ENCODE measurements at places on chromosomes 1 and 21.

- no peak for DNase-seq
Observed at GRCh38 chr1:170149241-170149640, 3.5 kb downstream of the NTMT2 start.

- DNase-seq, result no peak
Observed at GRCh38 chr1:116835161-116835560, 74.6 kb upstream of the PTGFRN start.

- no peak for DNase-seq
Observed at GRCh38 chr1:77413541-77414335, 131.9 kb downstream of the AK5 start.

DNA sequence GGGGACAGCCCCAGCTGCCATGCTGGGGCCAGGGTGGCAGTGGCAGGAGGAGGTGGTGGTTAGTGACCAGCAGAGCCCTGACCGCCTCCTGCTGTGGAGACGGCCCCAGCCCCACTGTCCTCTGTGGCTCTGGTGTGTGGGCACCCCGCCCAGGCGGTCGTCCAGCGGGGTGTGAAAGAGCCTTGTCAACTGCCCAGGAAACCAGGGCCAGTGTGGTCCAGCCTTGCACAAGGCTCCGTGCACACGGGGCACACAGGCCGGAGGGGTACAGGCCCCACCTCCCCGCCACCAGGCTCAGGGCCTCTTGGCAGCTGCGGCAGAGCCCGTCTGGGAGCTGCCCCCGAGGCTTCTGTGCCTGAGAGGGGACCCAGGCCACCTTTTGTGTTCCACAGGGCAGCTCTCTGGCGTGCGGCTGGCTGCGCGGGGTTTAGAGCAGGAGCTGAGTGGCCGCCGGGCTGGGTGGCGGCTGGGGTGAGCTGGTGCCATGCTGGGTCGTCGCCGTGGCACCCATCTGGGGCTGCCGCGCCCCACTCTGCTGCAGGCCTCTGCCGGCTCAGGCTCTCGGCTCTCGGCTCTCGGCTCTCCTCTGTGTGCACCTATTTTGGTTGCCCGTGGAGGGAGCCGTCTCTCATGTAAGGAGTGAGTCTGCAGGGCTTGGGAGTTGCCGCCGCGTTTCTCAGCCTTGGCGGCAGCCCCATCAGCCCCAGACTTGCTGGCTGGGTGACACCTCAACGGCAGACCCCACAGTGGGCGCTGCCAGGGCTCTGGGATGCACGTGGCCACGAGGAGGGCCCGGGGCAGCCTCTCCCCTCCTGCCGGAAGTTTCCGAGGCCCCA is 36.1 kb downstream of the SLX9 start:
- no peak for DNase-seq

DNA sequence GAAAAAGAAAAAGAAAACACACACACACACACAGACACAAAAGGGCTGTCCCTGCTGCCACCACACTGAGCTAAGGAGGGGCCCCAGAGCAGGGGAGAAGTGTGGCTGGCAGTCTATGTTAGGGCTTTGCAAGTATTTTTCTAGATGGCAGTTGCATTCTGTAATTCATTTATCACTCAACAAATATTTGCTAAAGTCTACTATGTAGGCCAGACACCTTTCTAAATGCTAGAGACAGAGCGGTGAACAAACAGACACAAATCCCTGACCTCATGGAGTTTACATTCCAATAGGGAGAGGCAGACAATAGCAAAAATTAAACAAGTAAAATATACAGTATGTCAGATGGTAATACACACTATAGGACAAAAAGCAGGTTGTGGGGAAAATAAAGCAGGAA is 20.2 kb downstream of the WDR64 start:
- no peak for DNase-seq

DNA sequence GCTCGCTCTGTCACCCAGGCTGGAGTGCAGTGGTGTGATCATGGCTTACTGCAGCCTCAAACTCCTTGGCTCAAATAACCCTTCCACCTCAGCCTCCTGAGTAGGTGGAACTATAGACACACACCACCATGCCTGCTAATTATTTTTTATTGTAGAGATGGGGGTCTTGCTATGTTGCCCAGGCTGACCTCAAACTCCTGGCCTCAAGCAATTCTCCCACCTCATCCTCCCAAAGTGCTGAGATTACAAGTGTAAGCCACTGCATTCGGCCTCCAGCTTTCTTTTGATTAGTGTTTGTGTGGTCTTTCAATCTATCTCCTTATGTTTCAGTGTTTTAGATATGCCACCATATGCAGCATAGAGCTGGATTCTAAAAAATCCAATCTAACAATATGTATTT is 19.9 kb upstream of the CSF3R start:
- no peak for DNase-seq

DNA sequence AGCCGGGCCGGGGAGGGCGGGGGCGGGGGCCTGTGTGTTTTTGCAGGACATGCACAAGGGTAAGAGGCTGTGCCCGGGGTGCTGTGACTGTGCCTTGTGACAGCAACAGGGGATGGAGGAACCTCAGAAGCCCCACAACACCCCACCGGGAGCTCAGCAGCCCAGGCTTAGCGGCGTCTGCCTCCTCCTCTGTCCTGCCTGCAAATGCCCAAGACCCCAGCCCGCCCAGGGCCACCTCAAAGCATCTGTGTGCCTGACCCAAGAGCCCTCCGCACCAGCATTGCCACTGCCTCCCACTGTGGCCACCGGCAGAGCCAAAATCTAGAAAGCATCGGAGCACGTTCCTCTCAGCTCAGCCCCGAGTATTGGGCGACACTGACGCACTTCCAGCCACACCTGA is 2.7 kb upstream of the ACTRT2 start:
- no peak for DNase-seq

DNA sequence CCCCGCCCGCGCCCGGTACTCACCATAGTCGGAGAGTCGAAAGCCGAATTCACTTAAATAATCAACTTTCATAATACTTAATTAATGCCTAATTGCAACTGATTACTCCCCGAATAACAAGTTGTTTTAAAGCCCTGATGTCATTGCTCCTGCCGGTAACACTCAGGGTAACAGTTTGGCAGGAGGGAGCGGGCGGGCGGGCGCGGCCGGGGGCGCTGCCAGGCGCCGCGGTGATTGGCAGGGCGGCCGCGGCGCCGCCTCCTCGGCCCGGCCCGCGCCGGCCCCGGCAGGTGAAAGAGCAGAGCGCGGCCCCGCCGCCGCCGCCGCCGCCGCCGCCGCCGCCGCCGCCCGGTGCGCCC is 102.2 kb downstream of the CASZ1 start:
- peak; percentile 77 for DNase-seq

GRCh38 chr1:193569096-193569982 is 382.9 kb upstream of the B3GALT2 start:
- DNase-seq, result peak; percentile 64

GRCh38 chr1:223482766-223483165 is 89.6 kb downstream of the CCDC185 start:
- peak; percentile 18 for DNase-seq

GRCh38 chr1:248373761-248374160 is 1.8 kb upstream of the OR2T6 start:
- no peak for DNase-seq

DNA sequence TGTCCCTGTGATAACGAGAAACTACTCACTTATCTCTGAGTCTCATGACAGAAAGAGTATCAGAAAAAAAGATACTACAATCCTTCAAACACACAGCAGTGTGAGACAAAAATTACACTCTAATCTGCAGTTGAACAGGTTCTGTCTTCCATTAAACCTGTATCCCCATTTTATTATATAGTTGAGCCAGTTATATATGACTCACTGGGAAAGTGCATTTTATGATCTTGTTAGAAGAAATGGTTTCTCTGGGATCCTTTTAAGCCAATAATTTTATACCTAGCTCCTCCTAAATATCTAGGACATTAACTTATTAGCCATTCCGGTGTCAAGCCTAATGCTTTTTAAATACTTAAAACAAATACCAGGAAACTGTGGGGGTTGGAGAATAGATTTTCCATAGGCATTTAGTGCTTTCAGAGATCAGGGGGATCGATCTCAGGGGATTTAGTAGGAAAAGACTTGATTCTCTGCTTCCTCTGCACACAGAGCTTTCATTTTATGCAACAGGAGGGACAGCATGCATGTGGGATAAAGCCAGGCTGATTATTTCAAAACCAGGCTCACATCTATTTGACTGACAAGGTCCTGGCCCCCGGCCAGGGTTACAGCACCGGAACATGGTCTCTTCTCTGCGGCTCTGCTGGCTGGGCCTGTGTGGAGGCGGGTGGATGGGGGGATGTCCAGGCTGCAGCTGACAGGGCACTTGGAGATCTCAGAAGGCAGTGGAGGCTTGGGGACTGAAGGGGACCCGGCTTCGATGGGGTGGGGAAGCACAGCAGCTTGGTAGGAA is 310.6 kb downstream of the DISC1 start:
- no peak for DNase-seq

- DNase-seq, result no peak
Observed at GRCh38 chr1:115073298-115074087, 15.8 kb downstream of the TSPAN2 start.

DNA sequence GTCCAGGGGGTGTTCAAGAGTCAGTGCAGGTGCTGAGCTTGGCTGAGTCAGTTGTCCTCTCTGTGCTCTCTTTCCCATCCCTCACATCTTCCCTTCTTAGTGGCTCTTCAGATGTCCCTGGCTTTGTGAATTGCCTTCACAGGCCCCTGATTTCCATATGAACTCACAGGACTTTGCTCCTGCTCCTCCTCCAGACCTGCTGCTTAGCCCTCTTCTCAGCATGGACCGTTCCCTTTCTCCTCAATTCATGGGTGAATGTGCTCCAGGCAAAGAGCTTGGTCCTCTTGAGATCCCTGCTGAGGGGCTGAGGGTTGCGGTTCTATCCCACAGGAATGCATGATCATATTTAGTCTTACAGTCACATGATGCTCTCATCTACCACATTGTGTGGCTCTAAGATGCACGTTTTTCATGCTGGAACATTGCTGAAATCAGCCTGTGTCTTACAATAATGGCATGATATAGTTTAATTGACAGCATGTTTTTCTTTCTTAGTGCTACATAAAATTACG is 30.5 kb downstream of the CACNA1E start:
- no peak for DNase-seq

GRCh38 chr1:94999456-95000131 is 72.7 kb upstream of the CNN3 start:
- DNase-seq, result no peak

DNA sequence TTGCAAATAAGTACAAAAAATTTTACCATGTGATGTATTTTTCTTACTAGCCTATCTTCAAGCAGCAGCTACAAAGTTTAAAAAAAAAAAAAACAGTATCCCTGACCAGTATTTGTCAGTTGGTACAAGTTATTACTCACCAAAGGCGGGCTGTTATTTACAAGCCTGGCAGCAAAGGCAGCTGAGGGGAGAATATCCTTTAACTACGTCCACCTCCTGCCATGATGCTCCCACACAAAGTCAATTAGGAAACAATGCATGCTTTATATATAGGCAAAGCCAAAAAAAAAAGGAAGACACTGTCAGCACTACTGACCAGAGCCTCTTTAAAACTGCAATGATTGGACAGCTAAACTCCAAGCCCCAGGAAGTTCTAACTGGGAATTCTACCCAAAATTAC is 13.7 kb downstream of the PSMA5 start:
- no peak for DNase-seq

- peak; percentile 65 for DNase-seq
Observed at GRCh38 chr1:26538480-26539412, 9.2 kb downstream of the RPS6KA1 start.

- DNase-seq, result peak; percentile 81
Observed at GRCh38 chr1:151130987-151131586, 15.3 kb downstream of the SEMA6C start.

DNA sequence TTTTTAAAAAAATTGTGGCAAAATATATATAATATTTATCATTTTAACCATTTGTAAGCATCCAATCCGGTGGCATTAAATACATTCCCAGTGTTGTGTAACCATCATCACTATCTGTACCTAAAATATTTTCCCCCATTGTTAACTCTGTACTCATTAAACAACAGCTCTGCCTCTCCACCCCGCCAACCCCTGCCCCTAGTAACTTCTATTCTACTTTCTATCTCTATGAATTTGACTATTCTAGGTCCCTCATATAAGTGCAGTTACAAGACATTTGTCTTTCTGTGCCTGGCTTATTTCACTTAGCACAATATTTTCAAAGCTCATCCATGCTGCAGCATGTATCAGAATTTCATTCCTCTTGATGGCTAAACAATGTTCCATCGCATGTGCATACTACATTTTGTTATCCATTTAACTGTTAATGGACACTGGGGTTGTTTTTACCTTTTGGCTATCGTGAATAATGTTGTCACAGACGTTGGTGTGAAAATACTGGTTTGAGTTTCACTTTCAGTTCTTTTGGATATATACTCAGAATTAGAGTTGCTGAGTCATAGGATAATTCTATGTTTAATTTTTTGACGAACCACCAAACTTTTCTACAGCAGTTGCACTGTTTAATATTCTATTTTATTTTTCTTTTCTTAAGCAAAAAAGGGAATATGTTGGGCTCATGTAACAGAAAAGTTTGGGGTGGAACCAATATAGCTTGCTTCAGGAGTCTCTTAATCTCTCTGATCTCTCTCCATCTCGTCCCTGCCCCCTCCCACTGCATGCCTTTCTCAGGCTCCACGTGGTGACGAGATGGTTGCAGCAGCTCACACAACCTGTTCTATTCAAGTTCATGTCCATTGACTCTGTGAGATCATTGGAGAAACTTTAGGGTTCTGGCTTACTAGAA is 25.2 kb upstream of the RCAN1 start:
- DNase-seq, result peak; percentile 43

- no peak for DNase-seq
Observed at GRCh38 chr1:187456446-187456845, 627.7 kb downstream of the PLA2G4A start.

GRCh38 chr1:2607641-2608091 is 21.1 kb downstream of the PRXL2B start:
- DNase-seq, result no peak

- DNase-seq, result no peak
Observed at GRCh38 chr1:229893762-229894444, 173.1 kb upstream of the GALNT2 start.

DNA sequence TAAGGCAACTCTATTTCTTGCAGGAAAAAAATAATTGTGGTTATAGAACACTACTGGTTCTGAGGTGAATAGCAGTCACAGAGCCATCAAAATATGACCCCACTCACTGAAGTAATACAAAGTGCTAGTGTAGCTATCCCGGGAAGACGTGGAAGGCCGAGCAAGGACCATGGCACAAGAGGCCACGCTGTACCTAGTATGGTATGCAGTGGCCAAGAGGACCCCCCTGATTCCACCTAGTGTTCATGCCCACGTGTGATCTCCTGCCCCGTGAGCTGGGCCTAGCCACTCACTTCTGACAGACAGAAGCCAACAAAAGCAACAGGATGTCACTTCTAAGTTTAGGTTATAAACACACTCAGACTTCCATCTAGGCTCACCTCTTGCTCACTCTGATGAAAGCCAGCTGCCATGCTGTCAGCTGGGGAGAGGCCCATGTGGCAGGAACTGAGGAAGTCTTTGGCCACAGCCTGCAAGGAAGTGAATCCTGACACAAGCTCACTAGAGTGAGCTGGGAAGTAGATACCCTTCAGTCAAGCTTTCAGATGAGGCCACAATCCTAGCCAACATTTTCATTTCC is 21.7 kb upstream of the LSS start:
- no peak for DNase-seq

DNA sequence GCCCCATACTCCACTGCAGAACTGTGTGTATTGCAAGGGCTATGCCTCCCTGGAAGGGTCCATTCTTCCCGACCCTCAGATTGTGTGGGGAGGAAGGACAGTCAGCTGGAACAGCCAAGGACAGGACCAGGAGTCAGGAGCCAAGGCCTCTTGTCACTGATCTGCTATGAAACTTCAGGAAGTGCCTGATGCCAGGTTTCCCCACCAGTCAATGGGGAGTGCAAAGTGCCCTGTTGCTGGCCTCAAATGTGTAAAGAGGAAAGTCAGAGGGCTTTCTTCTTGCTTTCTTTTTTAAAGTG is 168.8 kb downstream of the GRIK3 start:
- DNase-seq, result no peak
